ENCODE measurements at places on chromosomes 1 and 21. TPM values are rescaled to one million over a fixed set of nuclear protein-coding genes. Genes with fewer than 3 reads are reported as not detected.

The JMJD4 gene
- polyA plus RNA-seq: 16.4 TPM

The IGSF5 gene
- polyA plus RNA-seq: 1.5 TPM

The PIK3CD gene
- 7.0 TPM for polyA plus RNA-seq

The C1QC gene
- polyA plus RNA-seq: 10.5 TPM

The GCSAML gene
- polyA plus RNA-seq: 0.61 TPM

The COL16A1 gene
- polyA plus RNA-seq: 52.8 TPM

The GPA33 gene
- polyA plus RNA-seq: 0.71 TPM

Data from right renal pelvis (tissue), 4 donors.